ENCODE measurements at places on chromosomes 16 and 17. TPM values are rescaled to one million over a fixed set of nuclear protein-coding genes. Genes with fewer than 3 reads are reported as not detected.
A peak's percentile ranks its signal among the peaks of the same experiment; 100 is the strongest.

DNA sequence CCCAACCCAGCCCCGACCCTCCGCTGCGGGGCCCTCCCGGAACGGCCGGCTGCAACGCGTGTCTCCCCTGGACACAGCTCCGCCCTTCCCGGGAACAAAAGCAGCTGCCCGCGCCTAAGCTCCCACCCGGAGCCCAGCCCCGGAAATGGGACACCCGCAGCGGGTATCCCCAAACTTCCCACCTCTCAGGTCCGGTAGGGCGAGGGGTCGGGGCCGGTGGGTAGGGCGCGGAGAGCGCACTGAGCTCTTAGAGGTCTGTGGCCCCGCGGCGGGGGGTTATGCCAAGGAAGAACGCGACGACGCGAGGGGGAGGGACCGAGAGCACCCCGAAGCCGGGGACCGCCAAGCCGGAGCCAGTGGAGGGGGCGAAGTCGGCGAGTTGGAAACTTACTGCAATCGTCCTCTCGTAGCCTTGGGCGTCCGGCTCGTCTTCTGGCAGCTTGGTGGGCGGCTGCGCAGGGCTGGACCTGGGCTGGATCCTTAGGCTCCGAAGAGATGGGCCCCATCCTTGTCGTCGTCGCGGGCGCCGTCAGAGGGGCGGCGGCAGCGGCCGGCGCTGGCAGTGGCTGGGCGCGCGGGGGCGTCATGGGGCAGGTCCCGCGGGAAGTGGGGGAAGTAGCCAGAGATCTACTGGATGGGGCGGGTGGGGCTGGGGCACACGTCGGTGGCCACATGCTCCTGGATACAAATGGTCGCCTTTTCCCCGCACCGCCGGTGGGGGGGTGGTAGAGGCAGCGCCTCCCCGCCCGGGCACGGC is 6.9 kb downstream of the USP6 start:
- peak; percentile 42 for DNase-seq

DNA sequence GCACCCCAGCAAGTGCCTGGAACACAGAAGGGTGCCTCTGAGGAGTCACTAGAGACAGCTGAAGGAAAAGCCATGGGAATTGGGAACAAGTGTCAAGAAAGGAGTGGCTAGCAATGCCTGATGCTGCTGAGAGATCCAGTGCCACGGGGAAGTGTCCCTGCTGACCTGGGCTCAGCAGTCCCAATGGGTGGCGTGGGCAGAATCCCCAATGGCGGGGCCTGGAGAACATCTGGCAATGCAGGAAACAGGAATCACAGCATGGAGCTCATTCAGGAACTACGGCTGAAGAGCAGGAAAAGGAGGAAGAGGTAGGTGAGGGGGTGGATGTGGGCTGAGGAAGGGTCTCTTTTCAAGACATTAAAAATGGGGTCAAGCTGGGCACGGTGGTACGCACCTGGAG is 30.1 kb downstream of the UBE2O start:
- DNase-seq, result no peak

DNA sequence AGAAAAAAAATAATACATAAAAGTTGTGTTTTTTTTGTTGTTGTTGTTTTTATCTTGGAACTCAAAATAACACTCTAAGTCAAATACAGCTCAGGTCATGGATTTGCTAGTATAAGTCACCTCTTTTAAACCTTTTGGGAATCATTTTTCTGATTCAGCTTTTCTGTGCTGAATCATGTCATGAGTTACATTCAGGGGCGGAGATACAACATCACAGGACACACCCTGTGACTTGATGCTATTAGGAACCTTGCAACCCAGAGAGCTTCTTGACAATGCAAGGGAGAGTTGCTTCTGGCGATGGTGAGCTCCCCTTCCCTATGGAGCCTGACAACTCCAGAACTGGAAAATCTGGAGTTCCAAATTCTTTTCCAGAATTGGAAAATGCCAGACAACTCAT is 358.3 kb upstream of the C16orf82 start:
- DNase-seq, result no peak

GRCh38 chr16:12057266-12057665 is 80.7 kb downstream of the SNX29 start:
- no peak for DNase-seq

COX6A2 gene
- 1,516 TPM for total RNA-seq

DNA sequence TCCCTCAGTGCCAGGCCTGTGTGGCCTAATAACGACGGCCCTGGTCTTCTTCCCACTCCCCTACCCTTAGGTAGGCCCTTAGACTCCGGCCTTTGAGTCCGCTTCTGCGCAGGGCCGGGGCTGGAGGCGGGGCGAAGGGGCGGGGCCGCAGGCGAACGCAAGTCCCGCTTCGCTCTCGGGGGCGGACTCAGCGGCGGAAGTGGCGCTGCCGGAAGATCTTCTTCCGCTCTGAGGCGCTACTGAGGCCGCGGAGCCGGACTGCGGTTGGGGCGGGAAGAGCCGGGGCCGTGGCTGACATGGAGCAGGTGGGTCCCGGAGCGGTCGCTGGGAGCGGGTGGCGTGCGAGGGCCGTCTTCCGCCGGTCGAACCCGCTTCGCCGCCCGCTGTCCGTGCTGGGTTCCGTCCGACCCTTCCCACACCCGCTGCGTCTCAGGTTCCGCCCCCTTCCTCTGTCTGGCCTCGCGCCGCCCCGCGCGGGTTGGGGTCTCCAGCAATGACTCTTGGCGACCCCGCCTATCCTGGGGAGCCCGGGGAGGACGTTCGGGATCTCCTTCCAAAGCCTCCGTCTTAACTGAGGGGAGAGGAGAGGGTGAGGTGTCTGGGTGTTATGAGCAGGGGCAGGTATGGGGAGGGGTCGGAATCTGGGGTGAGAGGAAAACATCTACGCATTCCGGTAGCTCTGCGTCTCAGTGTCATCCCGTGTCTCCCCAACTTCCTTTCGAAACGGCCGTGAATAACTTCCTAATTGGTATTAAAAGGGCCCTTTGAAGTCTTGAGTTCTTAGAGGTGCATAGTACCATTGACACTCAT is at the start of gene STARD3:
STARD3 (plus strand) TSS at position 218 of the 810 bp plus-strand sequence. CDS start 16,388 bp downstream, outside the sequence.
- peak; percentile 96 for DNase-seq

- DNase-seq, result peak; percentile 66
Observed at GRCh38 chr17:42409523-42410318, 13.3 kb downstream of the CAVIN1 start.

GRCh38 chr17:78075545-78075944 is 53.0 kb downstream of the TMC6 start:
- no peak for DNase-seq

GRCh38 chr17:66673668-66674276 is 161.1 kb upstream of the CACNG5 start:
- DNase-seq, result no peak

- no peak for DNase-seq
Observed at GRCh38 chr16:28324235-28324886, 32.0 kb downstream of the SBK1 start.

TRPV2 gene
- 8.1 TPM for total RNA-seq

GRCh38 chr16:62018301-62019060 is 17.8 kb downstream of the CDH8 start:
- no peak for DNase-seq

DNA sequence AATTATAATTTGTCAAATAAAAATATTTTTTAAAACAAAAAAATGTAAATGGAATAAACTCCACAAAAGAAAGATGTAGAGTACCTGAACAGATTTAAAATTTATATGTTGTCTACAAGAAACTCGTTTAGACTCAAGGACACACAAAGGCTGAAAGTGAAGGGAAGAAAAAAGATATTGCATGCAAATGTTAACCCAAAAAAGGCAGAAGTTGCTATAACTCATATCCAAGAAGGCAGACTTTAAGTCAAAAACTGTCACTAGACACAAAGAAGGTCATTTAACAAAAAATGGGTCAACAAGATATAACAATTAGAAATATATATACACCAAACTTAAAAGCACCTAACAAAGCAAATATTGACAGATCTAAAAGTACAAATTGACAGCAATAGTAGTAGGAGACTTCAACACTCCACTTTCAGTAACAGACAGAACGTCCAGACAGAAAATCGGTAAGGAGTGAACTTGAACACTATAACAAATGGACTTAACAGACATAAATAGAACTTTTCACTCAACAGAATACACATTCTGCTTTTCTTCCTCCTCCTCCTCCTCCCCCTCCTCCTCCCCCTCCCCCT is 40.8 kb upstream of the MYLK3 start:
- DNase-seq, result no peak

GRCh38 chr17:72600934-72601333 is 480.1 kb downstream of the SOX9 start:
- DNase-seq, result no peak

GRCh38 chr17:80664217-80664790 is 119.7 kb downstream of the RPTOR start:
- DNase-seq, result no peak

DNA sequence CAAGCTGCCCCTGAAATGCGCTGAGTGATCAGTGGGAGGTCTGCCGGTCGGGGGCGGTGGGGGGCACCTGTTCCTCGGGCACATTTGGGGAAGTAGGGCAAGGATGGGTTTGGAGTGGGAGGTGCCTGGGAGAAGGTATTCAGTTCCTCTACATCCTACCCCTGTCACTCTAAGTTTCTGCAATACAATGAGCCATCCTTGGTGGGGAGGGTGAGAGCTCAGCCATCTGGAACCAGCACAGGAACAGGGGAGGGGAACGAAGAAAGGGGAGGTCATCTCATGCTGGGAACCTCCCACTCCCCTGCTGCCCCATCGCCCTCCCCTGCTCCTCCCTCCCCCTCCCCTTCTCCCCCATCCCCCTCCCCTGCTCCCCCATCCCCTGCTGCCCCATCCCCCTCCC is 4.2 kb downstream of the DPH1 start:
- DNase-seq, result no peak

MILR1 gene
- 3.4 TPM for total RNA-seq

GRCh38 chr16:83653785-83654184 is 154.0 kb upstream of the HSBP1 start:
- DNase-seq, result no peak

DNA sequence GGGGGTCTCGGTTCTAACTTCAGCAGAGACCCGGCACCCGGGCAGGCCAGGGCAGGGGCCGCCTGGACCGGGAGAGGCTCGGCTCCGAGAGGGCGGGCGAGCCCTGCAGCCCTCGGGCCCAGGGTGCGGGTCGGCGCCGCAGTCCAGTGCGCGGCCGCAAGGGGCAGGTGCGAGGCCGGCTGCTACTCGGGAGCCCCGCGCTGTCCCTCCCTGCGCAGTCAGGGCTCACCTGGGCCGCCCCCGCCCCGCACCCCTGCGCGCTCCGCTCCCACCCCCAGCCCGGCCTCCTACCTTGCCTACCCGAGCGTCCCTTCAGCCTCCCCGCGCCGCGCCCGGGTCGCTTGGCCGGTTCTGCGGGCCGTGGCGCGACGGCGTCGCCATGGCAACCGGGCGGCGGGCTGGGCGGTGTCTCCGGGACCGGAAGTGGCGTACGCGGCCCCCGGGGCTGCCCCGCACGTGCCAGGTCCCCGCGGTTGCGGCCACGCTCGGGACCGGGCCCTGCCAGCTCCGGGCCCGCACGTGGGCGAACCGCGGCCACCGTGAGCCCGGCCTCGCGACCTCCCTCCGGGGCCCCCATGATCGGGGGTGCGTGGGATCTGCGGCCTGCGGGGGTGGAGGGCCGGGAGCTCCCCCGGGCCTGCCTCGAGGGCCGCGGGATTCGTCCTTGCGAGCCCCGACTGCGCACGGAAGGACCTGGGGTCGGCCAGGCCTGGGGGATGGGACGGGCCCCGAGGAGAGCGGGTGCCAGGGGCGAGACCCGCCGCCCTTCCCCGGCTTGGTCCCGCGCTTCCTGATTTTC is at the start of gene CYB561:
CYB561 (minus strand) TSS at position 353 of the 799 bp plus-strand sequence. CDS start 8,759 bp downstream, outside the sequence.
- peak; percentile 89 for DNase-seq

GRCh38 chr17:75910699-75911098 is 6.0 kb upstream of the MRPL38 start:
- DNase-seq, result no peak

DNA sequence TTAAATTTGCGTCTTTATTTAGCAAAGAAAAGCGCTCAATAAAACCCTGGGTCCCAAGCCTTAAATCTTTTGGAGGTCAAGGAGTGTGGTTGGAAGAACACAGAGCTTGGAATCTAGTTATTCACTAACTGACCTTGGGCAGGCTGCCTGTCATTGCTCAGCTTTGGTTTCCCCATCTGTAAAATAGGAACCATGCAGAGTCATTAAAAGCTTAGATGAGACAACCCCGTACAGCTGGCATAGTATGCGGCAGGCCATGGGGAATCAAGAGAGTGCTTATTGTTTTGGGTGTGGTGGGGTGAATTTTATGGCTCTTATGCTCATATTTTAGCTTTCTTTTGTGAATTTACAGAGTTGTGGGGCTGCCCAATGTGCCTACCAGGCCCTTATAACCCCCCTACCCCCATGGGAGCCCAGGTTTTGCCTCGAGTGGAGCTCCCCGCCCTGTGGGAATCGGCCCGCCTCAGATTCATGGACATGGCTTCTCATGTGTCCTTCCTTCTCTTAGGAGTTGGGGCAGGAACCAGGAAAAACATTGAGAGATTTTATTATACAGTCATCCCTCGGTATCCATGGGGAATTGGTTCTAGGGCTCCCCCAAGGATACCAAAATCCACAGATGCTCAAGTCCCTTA is 113.5 kb downstream of the CLEC16A start:
- no peak for DNase-seq

GRCh38 chr17:71273441-71273840 is 847.4 kb upstream of the SOX9 start:
- DNase-seq, result no peak

DNA sequence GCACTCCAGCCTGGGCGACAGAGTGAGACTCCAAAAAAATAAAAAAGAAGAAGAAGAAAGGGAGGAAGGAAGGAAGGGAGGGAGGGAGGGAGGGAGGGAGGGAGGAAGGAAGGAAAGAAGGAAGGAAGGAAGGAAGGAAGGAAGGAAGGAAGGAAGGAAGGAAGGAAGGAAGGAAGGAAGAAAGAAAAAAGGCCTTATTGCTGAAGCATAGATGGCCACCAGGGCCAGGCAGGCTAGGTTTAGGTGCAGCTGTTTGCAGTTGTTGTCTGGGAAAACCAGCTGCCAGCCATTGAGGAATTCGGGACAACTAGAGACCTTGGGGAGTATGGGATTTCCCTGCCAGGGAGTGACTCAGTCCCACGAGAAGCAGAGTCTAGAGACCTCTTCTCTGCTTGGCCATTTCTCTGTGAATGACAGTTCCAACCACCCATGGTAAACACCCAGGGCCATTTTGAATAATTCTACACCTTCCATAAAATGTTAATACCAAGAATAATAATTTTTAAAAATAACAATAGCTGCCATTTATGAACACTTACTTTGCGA is 31.0 kb downstream of the SCNN1B start:
- no peak for DNase-seq

CHRNE gene
- total RNA-seq, result 0.50 TPM

CD300LB gene
- total RNA-seq, result 0.25 TPM

DNA sequence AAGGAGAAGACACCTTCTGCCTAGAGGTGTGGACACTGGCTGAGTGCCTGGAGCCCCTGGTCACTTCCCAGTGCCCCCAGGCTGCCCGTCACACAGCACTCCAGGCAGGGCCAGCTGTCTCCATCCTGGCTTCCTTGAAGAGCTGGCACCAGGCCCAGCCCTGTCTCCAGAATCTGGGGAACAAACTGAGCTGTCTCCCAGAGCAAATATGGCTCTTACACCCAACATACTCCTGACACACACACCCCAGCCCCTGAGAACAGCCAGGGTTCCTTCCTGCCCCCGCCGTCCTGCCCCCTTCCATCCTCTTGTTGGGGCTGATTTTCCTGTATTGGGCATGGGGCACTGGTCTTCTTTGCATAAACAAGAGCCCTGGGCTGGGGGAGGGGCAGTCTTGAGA is 9.1 kb downstream of the NHERF1 start:
- peak; percentile 75 for DNase-seq

All from left ventricle myocardium superior (tissue), 1 donor.